ENCODE measurements at places on chromosomes 6 and 20.

GRCh38 chr6:146429831-146430230, 113.8 kb upstream of the RAB32 start:
- DNase-seq, result no peak

- no peak for DNase-seq
Observed at GRCh38 chr6:48080227-48081009, 30.6 kb downstream of the PTCHD4 start.

DNA sequence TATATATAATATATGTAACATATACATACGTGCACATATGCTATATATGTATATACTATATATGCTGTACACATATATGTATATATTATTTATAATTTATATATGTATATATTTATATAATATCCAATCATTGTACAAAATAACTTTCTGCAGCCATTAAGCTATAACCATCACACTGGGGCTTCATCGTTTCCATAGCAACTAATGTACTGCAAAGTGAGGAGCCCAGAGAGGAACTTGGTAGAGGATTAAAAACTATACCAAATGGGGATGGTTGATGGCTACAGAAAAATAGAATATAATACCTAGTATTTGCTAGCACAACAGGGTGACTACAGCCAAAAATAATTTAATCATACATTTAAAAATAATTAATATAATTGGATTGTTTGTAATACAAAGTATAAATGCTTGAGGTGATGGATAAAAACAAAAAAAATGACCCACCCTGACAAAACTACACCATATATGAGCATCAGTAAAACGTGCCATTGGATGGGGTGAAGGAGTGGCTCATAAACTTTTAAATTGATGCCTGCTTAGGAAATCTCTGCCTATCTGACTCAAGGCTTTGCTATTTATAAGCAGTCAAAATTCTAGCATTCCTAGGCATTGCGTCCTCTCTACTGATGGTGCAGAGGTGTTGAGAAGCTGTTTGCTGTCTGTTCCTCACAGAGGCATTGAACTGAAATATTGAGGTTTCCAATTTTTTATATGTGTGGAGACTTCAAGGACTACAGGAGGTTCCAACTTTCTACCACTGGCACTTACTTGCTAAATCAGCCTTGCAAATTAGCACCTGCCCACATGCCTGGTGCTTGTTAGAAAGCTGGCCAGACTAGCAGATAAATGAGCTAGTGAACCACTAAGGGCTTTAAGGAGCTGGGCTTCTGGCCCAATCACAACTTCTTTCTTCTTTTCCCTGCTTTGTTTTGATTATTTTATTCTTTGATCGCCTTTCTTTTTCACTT, 190.1 kb downstream of the SCP2D1 start:
- DNase-seq, result no peak

DNA sequence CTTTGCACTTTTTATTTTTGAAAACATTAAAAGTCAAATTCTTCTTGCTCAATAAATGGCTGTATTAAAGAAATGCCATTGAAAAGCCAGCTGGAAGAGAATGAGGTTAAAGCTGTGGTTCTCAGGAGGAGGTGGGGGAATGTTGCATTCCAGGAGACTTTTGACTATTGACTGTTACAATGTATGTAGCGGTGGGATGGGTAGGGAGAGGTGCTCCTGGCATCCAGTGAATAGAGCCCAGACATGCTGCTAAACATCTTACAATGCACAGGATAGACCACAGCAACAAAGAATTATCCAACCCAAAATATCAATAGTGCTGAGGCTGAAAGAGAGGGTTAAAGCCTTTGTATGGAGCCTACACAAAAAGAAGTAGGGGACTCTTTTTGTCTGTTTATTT, 295.9 kb downstream of the NKAIN2 start:
- DNase-seq, result no peak

DNA sequence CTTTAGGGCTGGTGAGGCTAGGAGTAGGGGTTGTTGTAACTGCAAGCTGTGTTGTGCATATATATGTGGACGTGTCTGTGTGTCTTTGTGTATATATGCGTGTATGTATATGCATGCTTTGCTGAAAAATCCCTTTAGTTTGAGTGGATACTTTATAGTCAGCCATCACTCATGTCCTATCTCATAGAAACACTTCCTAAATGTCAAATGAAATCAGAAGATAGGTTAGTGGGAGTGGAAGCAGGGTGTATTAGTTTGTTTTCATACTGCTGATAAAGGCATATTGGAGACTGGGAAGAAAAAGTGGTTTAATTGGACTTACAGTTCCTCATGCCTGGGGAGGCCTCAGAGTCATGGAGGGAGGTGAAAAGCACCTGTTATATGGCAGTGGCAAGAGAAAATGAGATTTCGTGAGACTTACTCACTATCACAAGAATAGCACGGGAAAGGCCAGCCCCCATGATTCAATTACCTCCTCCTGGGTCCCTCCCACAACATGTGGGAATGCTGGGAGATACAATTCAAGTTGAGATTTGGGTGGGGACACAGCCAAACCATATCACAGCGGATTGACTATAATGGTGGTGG, 131.1 kb downstream of the JARID2 start:
- DNase-seq, result no peak

DNA sequence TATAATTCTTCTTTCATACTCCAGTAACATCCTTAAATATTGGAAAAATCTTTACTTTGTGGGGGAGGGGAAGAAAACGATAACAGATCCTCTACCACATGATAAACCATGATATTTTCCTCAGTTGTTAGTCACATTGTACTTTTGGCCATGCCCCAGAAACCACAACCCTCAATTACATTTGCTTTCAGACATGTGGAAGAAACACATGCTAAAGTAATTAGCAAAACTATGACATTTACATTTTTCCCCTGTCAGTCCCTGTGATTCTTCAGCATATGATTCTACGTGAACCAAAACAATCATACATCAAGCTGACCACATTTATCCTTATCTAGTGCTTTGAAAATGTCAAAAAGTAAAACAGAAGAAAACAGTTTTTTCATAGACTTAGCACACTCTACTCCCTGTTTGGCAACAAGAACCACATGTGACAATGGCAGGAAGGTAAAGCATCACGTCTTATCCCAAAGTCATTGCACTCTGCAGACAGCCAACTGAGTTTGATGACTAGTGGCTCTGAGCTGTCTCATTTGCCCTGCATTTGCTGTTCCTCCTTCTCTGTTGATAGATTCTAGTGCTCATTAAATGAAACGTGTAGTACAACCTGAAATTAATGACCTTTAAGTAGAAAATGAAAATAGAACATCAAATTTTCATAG, 505.8 kb upstream of the MARCKS start:
- DNase-seq, result no peak

- DNase-seq, result no peak
Observed at GRCh38 chr20:58361481-58362205, 27.4 kb upstream of the VAPB start.

- DNase-seq, result no peak
Observed at GRCh38 chr20:57849121-57849520, 139.3 kb upstream of the PMEPA1 start.

- DNase-seq, result no peak
Observed at GRCh38 chr6:112781241-112781640, 434.1 kb downstream of the RFPL4B start.

GRCh38 chr6:29489286-29489685, 1.5 kb upstream of the MAS1L start:
- DNase-seq, result no peak

- DNase-seq, result no peak
Observed at GRCh38 chr6:25320459-25320858, 41.3 kb downstream of the CARMIL1 start.

DNA sequence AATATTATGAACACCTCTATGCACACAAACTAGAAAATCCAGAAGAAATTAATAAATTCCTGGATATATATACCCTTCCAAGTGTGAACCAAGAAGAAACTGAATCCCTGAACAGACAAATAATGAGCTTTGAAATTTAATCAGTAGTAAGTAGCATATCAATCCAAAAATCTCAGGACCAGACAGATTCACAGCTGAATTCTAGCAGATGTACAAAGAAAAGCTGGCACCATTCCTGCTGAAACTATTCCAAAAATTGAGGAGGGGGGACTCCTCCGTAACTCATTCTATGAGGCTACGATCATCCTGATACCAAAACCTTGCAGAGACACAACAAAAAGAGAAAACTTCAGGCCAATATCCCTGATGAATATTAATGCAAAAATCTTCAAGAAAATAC, 67.0 kb upstream of the PDE7B start:
- no peak for DNase-seq

DNA sequence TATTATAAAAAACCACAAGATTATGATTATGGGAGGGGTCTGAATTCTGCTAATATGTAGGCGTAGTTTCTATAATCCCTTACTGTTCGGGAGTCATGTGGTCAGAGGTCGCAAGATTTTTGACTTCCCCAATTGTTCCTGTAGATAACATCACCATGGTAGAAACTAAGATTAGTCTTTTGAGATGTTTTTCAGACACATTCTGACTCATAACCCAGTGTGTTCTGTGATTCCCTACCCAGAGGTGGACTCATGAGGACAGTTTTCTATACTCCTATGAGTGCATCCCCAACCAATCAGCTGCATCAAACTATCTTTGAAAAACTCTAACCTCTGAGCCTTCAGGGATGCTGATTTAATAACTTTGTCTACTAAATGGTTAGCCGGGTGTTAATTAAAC, 175.5 kb downstream of the RFPL4B start:
- DNase-seq, result no peak

GRCh38 chr20:48623906-48624265, 203.9 kb downstream of the PREX1 start:
- DNase-seq, result no peak

- no peak for DNase-seq
Observed at GRCh38 chr20:11588875-11589274, 328.8 kb upstream of the BTBD3 start.

DNA sequence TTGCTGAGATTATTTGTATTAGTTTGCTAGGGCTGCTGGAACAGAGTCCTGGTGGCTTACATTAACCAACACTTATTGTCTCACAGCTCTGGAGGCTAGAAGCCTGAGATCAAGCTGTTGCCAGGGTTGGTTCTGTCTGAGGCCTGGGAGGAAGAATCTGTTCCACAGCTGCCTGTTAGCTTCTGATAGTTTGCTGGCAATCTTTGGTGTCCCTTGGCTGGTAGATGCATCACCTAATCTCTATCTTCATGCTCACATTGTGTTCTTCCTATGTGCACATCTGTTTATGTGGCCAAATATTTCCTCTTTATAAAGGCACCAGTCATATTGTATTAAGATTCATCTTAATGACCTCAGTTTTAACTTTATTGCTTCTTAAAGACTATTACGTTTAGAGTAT, 19.5 kb downstream of the SF3B5 start:
- DNase-seq, result no peak
